ENCODE measurements at places on chromosomes 5 and 9.

- DNase-seq, result no peak
Observed at GRCh38 chr9:131657456-131657855, 82.4 kb downstream of the RAPGEF1 start.

GRCh38 chr5:175098301-175098700 is 345.7 kb downstream of the DRD1 start:
- DNase-seq, result no peak

DNA sequence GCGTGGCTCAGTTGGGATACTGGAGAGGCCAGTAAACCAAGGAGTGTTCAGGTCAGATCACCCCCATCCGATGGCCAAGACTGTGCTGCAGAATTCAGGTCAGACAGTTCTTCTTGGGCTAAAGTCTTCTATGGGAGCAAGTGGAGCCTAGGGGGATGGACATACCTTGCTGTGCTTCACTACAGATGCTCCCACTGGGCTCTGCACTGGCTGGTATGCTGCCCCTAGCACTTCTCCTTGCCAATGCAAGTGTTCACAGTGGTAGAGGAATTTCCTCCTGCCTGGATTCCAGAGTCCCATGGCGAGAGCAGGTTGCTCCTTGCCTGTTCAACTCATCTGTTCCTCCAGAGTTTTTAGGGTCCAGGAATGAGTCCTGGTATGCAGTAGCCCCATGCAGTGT is 134.2 kb upstream of the EDIL3 start:
- DNase-seq, result no peak

DNA sequence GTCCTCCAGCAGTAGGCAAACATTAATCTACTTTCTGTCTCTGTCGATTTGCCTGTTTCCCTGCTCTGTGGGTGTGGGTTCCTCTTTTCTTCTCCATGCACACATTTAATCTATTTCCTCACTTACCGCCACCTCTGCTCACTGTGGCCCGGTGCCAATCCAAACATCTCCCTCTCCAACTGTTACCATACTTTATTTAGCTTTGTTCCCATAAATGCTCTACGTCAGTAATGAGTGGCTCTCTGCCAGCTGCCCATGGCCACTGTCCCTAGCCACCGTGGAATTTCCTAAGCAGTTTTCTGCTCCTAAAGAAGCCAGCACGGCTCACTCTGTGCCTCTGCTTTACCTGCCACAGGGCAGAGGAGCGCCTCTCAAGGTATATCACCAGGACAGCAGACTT is 19.5 kb upstream of the GOLPH3 start:
- DNase-seq, result no peak

DNA sequence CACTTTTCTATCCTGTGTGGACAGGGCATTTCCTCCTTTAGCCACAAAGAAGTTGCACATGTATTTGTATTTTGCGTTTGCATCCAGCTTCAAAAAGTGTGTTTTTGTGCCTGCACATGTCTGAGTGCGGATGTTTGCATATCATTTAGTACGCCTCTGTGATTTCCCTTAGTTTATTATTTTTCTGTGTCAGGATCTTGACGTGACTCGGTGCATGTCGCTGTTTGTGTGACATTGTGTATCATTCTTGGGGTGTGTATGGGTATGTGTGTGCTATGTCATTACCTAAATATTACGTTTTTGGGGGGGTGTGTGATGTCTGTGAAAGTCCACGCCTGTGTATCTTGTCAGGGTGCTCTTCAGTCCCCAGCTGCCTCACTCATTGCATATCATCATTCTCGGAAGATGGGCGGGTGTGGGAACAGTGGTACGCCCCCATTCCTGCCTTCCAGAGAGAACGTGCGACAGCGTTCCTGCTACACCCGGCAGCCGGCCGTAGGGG is 416 bp upstream of the PAIP2 start:
- DNase-seq, result no peak

DNA sequence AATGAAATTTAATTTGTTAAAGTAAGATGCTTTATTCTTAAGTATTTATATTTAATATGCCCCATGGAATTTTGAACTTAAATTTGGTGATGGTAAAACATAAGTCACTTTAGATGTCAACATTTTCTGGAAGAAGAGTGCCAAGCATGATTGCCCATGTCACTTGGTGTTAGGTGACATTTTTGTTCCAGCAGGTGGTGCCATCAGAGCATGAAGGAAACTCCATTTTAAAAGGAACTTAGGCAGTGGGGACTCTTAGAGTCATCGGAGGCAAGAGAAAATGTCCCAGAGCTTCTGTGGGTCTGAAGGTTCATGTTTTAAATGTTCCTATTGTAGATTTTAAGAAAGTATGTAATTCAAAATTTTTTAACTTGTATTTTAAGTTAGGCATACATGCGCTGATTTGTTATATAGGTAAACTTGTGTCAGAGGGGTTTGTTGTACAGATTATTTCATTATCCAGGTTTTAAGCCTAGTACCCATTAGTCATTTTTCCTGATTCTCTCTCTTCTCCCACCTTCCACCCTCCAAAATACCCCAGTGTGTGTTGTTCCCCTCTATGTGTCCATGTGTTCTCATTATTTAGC is 789.3 kb downstream of the SEMA5A start:
- peak; percentile 15 for DNase-seq

GRCh38 chr9:34689512-34689911 is 1.6 kb downstream of the CCL19 start:
- DNase-seq, result no peak
